ENCODE measurements at places on chromosomes 1 and 21. TPM values are rescaled to one million over a fixed set of nuclear protein-coding genes. Genes with fewer than 3 reads are reported as not detected.
A peak's percentile ranks its signal among the peaks of the same experiment; 100 is the strongest.

DNA sequence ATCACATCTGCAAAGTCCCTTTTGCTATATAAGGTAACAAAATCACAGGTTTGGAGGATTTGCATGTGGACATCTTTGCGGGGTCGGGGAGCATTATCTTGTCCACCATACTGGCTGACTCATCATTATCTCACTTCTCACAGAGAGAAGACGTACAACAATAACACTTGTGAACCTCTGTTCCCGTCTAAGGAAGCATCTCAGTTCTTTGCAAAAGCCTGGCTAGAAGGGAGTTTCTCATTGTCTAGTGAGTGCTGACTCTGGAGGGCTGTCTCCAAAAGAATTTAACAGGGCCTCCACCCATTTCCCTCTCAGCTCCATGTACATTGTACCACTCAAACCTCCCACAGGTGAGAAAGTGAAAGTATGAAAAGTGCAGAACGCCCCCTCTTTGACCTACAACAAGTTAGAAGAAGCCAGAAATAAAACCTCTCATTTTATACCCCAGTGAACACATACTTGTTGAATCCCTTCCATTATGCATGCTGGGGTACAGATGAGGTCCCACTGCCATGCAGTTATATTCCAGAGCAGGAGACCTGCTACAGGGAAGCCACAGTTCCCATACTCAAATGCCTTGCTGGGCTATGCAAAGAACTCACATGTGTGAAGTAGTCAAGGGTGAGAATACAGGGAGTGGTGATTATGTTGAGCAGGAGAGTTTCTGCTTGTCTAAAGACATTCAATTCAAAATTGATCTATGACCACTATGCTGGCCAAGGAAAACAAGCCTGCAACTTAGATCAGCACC lies 121.7 kb upstream of the PRDX6 start:
- no peak overlapping the region for H3K4me3 ChIP-seq
- DNase-seq = no peak
- H3K4me1 ChIP-seq = no peaks in the 10 kb centered on the region
- no peaks in the 10 kb centered on the region for H3K27me3 ChIP-seq
- no peak overlapping the region for H3K27ac ChIP-seq
- peaks cover 1% of the 10 kb centered on the region for H3K36me3 ChIP-seq

NHLH1 gene
- total RNA-seq = 0.18 TPM

DNA sequence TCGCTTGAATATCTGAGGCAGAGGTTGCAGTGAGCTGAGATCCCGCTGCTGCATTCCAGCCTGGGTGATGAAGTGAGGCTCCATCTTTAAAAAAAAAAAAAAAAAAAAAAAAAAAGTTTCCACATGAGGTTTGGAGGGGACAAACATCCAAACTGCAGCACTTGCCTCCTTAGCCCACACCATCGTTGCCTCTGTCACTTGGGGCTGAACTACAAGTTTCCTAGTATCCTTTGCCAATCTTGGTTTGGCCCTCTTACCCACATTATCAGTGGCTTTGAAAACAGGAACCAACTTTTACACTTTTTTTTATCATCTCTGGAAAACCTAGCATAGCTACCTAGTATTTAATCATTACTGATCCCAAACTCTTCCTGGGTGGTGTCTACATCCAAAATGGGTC lies 59.2 kb downstream of the CLSTN1 start:
- peaks cover 27% of the 10 kb centered on the region for H3K4me1 ChIP-seq
- H3K27me3 ChIP-seq = no peaks in the 10 kb centered on the region
- peak; percentile 8 for DNase-seq
- no peak overlapping the region for H3K4me3 ChIP-seq
- no peak overlapping the region for H3K27ac ChIP-seq

DNA sequence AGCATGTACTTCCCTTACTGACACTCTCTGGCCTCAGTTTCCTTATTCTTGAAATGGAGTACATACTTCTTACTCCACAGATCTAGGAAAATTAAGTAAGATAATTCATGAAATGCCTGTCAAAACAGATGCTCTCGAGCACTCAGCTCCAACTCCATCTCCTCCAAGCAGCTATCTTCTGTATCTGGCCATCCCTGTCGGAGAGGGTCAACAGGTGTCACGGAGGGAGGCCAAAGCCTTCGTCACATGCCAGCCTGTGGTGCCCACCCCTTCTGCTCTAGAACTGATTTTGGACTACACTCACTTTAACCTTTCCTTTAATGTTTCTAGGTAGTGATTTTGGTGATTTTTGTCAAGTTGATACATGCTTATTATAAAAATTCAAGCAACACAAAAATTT lies 18.8 kb upstream of the PKP1 start:
- no peaks in the 10 kb centered on the region for H3K36me3 ChIP-seq
- peaks cover 54% of the 10 kb centered on the region for H3K4me1 ChIP-seq
- H3K27ac ChIP-seq = no peak overlapping the region
- H3K4me3 ChIP-seq = no peak overlapping the region
- no peak for DNase-seq

- H3K4me1 ChIP-seq = peaks cover 21% of the 10 kb centered on the region
- no peak for DNase-seq
- H3K36me3 ChIP-seq = no peaks in the 10 kb centered on the region
- no peak overlapping the region for H3K4me3 ChIP-seq
These were observed 62.5 kb upstream of the EFHD2 start for GRCh38 chr1:15347182-15347581.

- H3K27ac ChIP-seq = peak overlapping the region; percentile 28
- peaks cover 13% of the 10 kb centered on the region for H3K4me1 ChIP-seq
- DNase-seq = no peak
- peaks cover 2% of the 10 kb centered on the region for H3K27me3 ChIP-seq
- peaks cover 1% of the 10 kb centered on the region for H3K36me3 ChIP-seq
These were observed 102.9 kb downstream of the FASLG start for GRCh38 chr1:172761581-172762486.

Data from chondrocyte (in vitro differentiated cells).